Activated CD4-positive, alpha-beta T cell treated with anti-CD3 and anti-CD28 coated beads for 36 hours (primary cell): ENCODE measurements at places on chromosomes 13 and 19.

DNA sequence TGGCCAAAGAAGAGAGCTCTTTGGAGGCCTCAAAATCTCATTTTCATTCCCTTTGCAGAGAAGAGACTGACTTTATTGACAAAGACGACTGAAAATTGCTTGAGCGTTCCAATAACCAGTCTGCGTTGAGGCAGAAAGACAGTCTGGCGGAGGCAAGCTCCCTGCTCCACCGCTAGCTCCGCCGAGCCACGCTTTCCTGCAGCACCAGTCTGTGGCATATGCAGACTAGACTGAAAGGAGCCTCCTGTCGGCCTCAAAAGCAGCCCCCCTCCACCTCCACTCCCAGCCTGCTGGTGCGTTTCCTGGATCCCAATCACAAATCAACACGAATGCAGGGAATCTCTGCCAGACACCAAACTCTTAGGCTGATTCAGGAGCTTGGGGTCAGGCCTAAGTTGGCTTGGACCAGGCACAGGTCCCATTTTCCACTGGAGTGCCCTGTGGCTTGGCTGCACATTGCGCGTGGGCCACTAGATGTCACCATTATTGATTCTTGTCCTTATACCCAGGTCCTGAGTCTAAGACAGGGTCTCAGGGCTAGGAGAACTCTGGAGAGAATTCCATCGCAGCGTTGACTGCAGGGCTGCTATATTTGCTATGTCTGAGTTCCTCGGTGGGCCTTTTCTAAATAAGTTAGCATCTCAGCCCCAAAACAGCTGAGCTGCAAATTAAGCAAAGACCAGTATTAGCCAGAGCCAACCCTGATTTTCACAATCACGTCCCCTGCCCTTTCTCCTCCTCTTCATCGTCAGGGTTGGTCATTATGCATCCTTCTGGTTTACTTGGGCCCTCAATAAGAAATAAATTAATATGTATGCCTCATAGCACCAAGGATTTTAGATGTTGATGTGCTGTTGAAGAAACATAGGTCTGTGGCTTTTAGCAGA is 5.2 kb upstream of the ZNF507 start:
- DNase-seq: peak; percentile 67

- no peak for DNase-seq
Observed at GRCh38 chr19:48968179-48968661, 3.1 kb downstream of the FTL start.

- DNase-seq: peak; percentile 70
Observed at GRCh38 chr19:29576761-29577648, 29.1 kb upstream of the POP4 start.

DNA sequence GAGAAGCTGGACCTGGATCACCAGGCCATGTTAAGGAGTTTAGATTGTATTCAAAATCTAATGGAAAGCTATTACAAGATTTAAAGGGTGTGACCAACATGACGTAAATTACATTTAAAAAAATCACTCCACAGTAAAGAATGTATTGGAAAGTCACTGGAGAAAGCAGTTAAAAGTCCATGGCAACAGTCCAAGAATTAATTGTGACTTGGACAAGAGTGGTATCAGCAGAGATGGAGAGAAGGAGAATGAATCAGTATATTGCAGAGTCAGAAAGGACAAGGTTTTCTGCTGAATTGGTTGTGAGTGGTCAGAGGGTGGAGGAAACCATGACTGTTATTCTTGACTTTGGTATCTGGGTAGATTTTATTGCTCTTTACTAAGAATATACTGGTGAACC is 535.1 kb upstream of the SLITRK1 start:
- no peak for DNase-seq

DNA sequence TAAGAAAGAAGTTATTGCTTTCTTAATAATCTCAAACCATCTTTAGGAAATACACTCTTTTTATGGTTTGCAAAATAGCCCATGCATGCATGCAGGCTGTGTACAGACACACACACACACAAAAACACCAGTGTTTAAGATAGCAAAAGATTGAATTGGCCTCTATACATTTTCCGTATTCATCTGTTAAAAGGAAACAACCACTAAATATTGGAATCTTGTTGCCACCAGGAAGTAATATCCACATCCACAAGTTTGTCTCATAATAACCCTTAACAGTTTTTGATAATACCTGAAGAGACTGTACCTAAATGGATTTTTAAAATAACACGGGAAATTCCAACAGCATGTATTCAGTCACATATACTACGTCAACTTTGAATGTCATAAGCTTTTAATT is 7.3 kb upstream of the MAB21L1 start:
- DNase-seq: no peak

GRCh38 chr13:109256866-109257760 is 529.3 kb downstream of the IRS2 start:
- no peak for DNase-seq

- no peak for DNase-seq
Observed at GRCh38 chr13:95234242-95234641, 67.0 kb downstream of the ABCC4 start.

GRCh38 chr19:11814029-11814699 is at the start of gene ZNF440:
TSS of gene ZNF440 (plus strand) at chr19:11814273. CDS start at chr19:11814448, 175 bp downstream.
- DNase-seq: peak; percentile 95

DNA sequence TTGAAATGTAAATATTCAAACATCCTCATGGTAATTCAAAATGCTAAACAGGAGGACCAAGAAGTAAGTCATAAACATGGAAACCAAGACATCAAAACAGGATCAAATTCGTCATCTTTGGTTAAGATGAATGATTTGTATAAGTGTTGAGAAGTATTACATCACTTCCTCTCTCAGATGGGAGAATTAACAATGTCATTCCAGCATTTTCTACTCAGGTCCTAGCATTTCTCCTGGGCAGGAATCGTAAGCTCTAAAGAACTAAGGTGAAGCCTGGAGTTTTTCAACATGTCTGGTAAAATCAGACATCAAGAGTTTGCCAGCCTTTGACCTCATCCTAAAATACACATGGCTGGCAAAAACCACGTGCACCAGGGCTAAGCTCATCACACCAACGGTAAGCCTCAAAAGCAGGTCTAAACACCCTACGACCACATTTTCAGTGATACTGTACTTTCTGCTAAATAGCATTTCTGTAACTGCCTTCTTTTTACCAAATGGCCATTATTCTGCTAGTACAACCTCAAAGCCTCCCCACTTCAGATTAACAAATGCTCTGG is 24.8 kb downstream of the RANBP3 start:
- DNase-seq: peak; percentile 41

GRCh38 chr13:67416047-67416925 is 186.2 kb upstream of the PCDH9 start:
- DNase-seq: no peak

GRCh38 chr19:39420769-39421168 is 8.3 kb downstream of the PLEKHG2 start:
- no peak for DNase-seq

DNA sequence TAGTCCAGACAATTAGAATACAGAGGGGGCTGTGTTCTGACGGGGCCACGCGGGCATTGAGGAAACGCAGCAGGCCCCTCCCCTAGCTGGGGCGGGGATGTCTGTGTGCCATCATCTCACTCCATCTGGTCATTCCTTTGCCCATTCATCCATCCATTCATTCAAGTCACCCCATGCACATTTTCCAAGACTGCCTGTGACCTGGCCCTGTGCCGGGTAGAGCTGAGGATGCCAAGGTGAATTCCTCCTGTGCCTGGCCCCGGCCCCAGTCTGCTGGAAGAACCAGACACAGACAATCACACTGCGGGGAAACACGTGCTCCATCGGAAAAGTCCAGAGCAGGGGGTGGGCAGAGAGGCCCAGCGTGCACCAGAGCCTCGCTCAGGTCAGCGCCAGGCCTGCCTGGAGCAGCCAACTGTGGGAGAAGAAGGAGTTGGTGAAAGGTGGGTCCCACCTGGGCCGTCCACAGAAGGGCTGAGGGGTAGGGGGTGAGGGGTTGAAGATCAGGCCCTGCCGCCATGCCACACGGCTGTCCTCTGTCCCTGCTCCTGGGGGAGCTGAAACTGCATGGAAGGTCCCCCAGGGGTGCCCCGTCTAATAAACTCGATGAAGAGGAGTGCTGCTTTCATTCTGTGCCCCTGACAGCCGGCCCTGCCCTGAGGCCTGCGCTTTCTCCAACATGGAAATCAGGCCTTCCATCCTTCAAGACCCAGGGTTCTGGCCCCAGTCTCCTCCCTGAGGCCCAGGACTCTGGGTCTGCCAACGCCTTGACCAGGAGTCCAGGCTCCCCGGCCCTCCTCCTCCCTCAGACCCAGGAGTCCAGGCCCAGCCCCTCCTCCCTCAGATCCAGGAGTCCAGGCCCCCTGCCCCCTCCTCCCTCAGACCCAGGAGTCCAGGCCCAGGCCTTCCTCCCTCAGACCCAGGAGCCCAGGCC is 1.6 kb upstream of the CACNG6 start:
- no peak for DNase-seq

- no peak for DNase-seq
Observed at GRCh38 chr13:59534806-59535205, 628.9 kb downstream of the DIAPH3 start.

DNA sequence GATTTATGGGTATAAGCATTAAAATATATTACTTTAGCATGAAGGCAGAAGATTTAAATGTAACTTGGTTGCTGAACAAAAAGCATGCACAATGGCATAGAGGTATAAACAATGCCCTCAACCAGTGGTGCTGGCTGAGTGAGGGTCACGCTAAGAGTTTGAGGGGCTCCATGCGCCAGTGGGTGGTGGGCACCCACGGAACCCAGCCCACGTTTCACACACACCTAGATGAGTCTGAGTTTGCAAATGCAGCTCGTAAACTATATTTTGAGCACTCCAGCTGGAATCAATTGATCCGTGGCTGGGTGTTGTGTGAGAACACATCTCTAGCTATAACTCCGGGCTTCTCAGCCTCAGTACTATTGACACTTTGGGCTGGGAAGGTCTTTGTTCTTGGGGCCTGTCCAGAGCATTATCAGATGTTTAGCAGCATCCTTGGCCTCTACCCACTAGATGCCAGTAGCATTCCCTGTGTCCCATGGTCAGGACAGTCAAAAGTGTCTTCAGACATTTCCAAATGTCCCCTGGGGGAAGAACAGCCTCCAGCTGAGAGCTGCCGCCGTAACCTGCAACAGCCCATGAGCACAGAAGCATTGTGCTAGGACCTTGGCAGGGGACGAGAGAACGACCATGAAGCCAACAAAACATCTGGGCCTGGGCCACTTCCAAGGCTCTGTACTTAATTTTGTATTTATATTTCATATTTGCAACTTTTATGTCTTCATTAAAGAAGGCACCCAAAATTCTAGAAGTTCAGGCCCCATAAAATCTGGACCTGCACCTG is 108.1 kb upstream of the SOX1 start:
- DNase-seq: no peak

DNA sequence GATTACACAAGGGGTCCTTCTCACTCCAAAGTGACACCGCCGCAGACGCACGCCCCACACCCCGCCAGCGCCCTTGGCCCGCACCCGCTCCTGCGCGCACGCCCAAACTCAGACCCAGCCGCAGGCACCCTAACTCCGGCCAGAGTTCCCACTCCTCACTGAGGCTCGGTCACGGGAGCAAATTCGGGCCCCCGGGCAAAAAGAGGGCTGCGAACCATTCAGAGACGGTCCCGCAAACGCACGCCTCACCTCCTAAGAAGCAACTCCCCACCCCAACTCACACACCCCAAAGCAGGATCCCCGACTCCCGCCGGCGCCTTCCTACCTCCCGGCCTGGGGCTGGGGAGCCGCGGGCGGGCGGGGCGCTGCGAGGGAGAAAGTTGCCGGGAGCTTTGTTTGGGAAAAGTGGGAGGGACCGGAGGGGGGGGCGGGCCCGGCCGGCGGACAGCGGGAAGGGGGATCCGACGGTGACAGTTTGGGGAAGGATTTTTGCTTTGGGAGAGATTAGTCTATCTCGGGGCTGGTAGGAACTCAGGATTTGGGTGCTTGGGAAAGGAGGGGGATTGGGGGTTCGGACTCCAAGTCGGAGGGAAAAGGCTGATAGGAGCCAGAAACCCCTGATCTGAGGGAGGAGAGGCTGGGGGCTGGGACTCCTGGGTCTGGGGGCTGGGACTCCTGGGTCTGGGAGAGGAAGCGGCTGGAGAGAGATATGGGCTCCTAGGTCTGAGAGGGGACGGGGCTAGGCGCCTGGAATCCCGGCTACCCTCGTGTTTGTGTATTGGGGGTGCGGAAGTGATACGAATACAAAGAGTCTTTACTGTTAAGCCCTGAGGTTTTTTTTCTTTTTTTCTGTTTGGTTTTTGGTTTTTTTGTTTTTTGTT is at the start of gene TEAD2:
TSS of gene TEAD2 (minus strand) at position 369 of the 881 bp plus-strand sequence. CDS start 2,341 bp downstream, outside the sequence.
- DNase-seq: peak; percentile 34

DNA sequence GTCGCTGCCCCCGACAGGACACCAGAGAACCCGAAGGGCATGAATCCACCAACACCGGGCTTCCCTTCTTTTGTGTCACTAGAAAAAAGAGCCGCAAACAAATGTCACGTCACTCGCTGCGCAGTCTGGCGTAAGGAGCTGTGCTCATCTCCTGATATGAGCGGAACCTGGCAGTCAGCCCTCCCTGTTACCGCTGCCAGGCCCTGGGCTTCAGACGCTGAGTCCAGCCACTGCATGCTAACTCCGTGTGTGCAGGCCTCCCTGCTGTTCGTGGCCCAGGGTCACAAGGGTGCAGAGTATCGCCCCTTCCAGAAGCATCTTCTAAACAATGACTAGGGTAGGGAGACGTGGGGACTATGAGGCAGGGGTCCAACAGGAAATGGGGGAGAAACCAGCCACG is 71.3 kb downstream of the SLC7A1 start:
- no peak for DNase-seq

- no peak for DNase-seq
Observed at GRCh38 chr19:37243206-37243632, 25.2 kb downstream of the ZNF383 start.

DNA sequence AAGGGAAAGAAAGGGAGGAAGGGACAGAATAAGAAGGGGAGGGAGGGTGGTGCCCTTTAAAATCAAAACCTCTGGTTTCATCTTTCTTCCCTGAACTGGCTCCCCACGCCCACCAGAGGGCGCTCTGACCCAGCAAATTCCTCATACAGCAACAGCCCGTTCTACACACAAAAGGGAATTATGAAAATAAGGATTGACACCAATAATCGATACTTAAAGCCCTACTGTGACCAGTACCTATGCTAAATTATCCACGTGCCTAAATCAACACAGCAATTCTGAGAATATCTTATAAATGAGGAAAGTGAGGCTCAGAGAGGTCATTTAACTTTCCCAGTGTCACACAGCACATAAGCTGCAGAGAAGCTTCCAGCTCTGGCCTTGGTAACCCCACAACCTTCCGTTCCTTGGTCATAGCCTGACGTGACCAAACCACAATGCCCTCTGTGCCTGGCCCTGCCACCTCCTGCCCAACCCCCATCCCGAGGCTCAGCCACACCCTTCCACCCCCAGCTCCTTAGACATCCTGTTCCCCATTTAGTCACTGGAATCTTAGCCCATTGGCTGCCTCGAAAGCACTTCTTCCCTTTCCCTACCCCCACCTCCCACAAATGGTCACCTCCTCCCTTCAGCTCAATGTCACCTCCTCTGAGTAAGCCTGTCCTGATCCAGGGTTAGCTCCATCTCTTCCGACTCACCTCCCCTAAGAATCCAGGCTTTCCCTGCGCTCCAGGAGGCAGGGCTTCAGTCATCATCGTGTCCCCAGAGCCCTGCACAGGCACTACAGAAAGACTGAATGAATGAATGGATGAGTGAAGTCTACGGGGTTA is 34.2 kb upstream of the PNMA8B start:
- peak; percentile 86 for DNase-seq

- no peak for DNase-seq
Observed at GRCh38 chr13:52749419-52749818, 9.8 kb upstream of the CNMD start.

GRCh38 chr19:51367255-51367564 is 1.0 kb upstream of the ETFB start:
- no peak for DNase-seq

GRCh38 chr13:61084988-61085387 is 330.7 kb downstream of the PCDH20 start:
- DNase-seq: no peak

- no peak for DNase-seq
Observed at GRCh38 chr13:113495494-113496210, 5.1 kb upstream of the DCUN1D2 start.

GRCh38 chr13:60009300-60010253 is 154.2 kb downstream of the DIAPH3 start:
- no peak for DNase-seq
